ENCODE measurements at places on chromosomes 2 and 18.

- DNase-seq = peak; percentile 32
Observed at GRCh38 chr18:52160636-52161035, 179.4 kb upstream of the DCC start.

DNA sequence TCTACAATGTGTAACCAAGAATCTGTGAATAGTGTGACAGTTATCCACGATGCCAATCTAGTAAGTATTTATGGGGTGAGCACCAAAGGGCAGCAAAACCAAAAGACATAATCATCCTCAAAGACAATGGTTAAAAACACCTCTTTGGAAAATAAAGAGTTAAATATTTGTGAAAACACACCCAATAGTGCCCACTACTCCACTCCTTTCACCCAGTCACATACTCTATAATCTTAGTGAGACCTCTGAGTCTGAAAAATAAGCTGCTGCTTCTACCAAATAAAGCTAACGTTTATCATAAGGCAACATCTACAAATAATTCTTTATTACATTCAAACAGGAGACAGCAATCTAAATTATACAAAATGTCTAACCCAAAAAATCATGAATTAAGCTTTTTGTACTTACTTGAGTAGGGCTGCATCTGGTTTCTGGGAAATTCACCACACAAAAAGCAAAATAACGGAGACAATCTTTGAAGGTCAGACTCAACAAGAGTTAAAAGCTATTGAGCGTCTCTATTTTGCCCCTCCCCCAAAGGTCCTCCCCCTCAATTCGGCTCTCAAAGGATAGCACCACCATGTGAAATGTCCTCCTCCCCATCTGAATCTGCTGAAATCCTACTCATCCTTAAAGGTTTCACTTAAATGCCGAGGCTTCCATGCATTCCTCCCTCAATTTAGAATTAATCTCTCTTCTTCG lies 2.0 kb downstream of the RAPH1 start:
- peak; percentile 33 for DNase-seq

GRCh38 chr18:48949050-48949605 lies 1.6 kb downstream of the SMAD7 start:
- no peak for DNase-seq

GRCh38 chr18:9240270-9240669 lies 94.3 kb upstream of the TWSG1 start:
- DNase-seq = no peak

DNA sequence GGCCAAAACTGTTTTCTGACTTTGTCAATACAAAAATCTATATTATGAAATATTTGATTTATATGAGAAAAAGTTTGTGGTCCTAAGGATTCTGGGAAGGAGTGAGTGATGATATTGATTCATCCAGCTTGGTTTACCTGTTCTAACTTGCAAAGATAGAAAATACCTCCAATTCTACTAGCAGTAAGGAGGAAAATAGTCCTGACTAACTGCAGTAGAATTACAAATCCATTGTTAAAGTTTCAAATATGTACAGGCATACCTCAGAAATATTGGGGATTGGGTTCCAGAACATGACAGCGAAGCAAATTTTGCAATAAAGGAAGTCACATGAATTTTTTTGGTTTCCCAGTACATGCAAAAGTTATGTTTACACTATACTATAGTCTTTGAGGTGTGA lies 158.8 kb upstream of the CYRIA start:
- no peak for DNase-seq

- DNase-seq = no peak
Observed at GRCh38 chr2:96489663-96490062, 15.5 kb downstream of the NEURL3 start.

DNA sequence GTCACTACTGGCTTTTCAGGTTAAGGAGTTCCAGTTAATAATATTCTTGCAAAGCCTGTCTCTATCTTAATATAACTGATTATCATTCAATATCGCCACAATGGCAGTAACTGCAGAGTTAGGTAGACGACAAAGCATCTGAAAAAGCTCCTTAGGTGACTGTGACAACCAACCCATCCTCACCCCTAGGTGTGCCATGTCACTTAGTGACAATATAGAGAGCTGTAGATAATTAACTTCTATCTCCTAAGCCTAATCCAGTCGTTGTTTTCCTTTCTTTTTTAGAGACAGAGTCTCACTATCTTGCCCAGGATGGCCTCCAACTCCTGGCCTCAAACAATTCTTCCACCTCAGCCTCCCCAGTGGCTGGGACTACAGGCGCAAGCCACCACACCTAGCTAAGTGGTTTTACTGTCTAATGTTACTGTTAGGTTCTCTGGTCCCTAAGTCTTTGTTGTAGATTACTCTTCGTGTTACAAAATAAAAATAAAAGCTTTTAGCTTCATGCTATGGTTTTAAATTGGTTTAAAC lies 65.2 kb downstream of the SPIRE1 start:
- no peak for DNase-seq

DNA sequence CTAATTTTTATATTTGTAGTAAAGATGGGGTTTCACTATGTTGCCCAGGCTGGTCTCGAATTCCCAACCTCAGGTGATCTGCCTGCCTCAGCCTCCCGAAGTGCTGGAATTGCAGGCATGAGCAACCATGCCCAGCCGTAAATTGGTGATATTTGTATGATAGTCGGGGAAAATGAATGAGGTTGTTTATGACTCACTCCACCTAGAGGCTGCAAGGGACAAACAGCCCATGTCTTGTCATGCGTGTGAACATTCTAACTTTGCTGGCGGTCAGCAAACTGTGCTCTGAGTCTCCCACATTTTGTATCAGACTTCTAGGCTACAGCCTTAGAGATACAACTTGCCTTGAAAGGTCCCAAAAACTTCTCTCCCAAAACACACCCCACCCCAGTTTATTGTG lies 133.5 kb upstream of the DTNA start:
- no peak for DNase-seq

GRCh38 chr2:28754321-28754720 lies 2.7 kb downstream of the PPP1CB start:
- DNase-seq = no peak

DNA sequence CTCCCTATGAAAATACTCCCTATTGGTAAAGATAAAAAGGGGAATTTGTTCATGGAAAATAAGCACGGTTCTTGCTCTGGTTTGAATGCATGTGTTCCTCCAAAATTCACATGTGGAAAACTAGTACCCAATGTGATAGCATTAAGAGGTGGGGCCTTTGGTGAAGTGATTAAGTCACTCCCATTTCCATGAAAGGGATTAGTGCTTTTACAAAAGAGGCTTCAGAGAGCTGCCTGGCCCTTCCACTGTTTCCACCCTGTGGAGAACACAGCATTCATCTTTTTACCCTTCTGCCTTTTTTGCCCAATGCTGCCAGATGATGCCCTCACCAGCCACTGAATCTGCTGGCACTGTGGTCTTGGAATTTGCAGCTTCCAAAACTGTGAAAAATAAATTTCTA lies 666.8 kb downstream of the ARHGAP15 start:
- DNase-seq = peak; percentile 26

DNA sequence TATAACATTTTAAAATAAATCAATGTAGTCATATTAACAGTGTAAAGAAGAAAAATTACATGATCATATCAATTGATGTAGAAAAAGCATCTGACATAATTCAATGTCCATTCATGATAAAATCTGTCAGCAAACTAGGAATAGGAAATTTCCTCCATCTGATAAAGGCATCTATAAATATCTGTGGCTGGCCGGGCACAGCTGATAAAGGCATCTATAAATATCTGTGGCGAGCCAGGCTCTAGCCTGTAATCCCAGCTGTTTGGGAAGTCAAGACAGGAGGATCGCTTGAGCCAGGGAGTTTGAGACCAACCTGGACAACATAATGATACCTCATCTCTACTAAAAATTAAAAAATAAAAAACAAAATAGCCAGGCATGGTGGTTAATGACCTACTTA lies 18.1 kb upstream of the RANBP2 start:
- no peak for DNase-seq

- DNase-seq = no peak
Observed at GRCh38 chr18:75635096-75635495, 207.6 kb upstream of the SMIM21 start.

DNA sequence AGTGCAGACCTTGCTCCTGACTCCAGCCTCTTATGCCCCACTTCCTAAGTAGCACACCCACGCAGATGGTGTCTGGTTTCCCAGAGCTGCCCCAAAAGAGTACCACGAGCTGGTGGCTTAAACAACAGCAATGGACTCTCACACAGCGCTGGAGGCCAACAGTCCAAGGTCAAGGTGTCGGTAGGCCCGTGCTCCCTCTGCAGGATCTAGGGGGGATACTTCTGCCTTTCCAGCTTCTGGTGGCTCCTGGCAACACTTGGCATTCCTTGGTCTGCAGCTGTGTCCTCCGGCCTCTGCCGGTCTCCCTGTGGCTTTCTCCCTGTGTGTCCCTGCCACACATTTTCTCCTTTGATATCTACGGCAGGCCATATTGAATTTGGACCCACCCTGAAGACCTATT lies 99.0 kb downstream of the TSHZ1 start:
- DNase-seq = no peak

DNA sequence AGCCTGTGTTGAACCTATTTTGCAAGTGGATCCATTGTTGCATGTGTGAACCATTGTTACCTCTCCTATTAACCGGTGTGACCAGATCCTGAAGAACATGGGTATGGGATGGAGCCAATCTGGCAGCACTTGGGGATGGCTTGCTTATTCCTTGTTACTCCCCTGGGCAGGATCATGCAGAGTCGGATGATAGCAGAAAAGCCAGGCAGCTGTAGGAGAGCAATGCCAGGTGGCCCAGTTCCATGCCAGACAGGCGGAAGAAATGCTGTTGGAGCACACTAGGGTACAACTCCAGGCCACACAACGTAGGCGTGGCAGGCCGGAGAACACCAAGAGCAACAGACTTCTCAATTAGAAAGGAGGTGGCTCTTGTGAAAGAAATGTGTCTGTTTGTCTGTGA lies 16.3 kb upstream of the MYO1B start:
- no peak for DNase-seq

DNA sequence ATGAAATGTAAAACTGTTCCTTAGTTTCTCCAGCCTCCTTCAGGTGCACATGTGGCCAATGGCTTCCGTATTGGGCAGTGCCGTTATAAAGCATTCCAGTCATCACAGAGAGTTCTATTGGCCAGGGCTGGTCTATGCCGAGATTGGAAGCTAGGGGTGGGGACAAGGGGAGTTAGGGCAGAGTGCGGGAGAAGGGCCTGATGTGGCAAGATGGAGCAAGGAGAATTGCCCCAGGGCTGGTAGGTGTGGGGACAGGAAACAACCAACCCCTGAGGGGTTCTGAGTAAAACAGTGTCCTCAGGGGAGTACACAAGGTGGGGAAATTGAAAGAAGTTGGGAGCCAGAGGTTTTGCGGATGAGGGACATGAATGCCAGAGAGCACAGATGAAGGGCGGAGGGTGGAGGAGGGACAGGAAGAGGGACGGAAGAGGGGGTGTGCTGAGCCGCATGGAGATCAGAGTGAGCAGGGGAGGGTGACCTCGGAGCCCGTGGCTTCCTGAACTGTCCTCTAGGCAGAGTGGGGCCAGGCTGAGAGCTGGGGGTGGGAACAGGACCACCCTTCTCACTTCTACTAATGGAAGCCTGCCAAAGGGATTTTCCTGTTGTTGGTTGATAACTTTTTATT lies 9.1 kb upstream of the ATP6V1C2 start:
- no peak for DNase-seq

- no peak for DNase-seq
Observed at GRCh38 chr2:12412898-12413305, 303.8 kb upstream of the TRIB2 start.

GRCh38 chr2:216504376-216504762 lies 5.7 kb downstream of the RPL37A start:
- DNase-seq = no peak

GRCh38 chr2:223805008-223805407 lies 32.4 kb downstream of the AP1S3 start:
- DNase-seq = no peak

DNA sequence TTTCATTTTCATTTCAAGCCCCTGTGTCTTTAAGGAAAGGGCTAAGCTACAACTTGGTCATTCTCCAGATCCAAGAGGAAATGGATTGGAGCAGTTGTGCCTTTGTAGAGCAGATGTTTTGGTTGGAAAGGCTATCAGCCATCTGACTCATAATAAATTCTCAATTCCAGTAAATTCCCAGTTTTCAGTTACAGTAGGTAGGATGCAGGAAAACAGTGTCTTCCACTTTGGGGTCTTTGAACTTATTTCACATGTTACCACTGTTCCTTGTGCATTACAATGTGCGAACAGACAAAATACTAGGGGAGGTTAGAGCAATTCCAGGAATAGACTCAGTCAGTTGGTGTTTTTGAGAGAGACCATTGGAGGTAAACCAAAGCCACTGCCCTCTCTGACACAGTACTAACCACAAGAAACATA lies 211.9 kb downstream of the BABAM2 start:
- DNase-seq = no peak

DNA sequence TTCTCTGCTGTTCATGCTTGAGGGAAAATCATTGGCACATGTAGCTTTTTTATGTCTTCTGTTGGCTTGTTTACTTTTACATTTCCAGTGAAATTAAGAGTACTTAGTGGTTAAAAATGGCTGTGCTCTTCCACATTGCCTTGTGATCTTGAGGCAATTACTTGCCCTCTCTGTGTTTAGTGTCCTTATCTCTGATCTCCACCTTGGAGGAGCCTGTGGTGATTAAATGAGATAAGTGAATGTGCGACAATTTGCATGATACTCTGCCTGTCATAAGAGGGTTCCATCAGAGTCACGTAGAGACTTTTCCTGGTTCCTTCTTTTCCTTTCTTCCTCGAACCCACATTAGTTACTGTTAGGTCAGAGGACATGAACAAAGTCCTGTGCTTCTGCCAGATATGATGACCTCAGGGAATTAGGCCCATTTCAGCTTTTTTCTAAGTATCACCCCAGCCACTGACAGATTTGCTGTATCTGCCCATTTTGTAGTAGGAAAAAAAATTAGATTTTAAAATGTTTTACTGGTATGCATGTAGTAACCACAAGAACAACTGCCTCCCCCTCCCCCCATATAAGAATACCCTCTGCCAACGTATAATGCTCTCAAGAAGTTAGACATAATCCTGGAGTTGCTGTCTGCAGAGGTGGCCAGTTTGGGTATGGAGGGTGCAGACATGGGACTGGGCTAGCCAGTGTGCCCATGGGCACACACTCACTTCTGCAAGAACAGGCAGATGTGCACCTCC lies 51.9 kb downstream of the TET3 start:
- no peak for DNase-seq

DNA sequence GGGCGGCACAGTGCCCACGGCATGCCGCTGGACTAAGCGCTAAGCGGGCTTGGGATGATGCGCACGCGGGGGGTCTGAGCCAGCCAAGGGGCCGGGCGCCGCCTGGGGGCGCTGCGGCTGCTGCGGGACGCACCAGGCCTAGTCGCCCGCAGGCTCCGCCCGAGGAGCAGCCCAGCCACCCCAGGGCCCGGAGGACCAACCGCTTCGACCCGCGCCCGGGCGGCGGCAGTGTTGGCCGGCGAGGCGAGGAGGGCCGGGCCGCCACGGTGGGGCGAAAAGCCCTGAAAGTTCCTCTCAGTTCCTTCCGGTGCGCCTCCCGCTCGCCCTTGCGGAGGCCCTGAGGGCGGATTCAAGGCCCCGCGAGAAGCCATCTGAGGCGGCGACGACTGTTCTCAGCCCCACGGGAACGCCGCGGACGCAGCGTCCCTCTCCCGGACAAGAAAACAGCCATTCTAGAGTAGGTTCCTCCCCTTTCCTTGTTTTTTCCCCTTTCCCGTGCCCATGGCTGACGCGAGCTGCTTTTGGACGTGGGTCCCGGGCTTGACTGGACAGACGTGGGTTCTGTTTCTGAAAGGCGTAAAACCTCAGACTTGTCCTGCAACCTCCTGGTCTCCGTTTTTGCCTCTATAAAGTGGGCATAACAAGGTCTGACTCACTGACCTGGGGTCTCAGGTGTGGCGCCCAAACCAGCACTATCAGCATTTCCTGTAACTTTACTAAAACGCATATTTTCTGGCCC lies at the start of gene ANKAR:
TSS of gene ANKAR (plus strand) at position 297 of the 739 bp plus-strand sequence. CDS start 1,821 bp downstream, outside the sequence.
- peak; percentile 94 for DNase-seq

- DNase-seq = no peak
Observed at GRCh38 chr2:77566131-77566530, 44.0 kb upstream of the LRRTM4 start.

All from iPS-NIHi11 (cell line).